ENCODE measurements at places on chromosomes 7 and 10.

DNA sequence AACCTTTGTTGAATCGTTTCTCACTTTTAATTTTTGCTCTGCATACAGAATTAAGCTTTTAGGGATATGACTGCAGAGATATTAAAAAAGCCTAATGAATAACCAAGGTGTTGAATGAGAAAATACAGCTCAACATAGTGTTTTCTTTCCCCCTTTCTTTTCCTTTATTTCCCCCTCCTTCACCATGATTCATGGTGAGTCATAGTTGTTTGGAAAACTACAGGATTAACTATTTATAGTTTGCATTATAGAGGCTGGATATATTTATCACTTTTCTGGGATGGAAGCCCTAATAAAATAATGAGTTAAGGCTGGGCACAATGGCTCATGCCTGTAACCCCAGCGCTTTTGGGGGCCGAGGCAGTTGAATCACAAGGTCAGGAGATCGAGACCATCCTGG, 115.0 kb downstream of the DNAJB9 start:
- DNase-seq, result no peak

- DNase-seq, result no peak
Measured at GRCh38 chr7:151411551-151411950, 1.7 kb upstream of the WDR86 start.

DNA sequence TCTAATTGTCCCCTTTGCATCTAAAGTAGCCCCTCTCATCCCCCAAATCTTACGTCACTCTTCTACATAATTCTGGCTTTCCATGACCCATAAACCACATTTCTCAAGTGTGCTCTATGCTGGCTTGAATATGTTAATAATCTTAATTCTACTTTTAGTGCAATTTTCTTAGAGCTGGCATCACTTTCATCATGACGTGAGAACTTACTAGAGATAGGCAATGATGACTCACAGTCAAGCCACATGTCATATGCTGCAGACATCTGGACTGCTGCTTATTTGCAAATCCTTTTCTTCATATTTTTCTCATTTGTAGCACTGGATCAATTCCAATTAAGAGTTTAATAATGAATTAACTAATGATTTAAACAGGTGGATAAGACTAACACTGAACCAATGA, 260.7 kb upstream of the PRKCQ start:
- DNase-seq, result no peak

GRCh38 chr7:55343002-55343781, 21.9 kb upstream of the LANCL2 start:
- DNase-seq, result no peak

GRCh38 chr10:79983286-79983909, 34.5 kb upstream of the SFTPD start:
- DNase-seq, result no peak

DNA sequence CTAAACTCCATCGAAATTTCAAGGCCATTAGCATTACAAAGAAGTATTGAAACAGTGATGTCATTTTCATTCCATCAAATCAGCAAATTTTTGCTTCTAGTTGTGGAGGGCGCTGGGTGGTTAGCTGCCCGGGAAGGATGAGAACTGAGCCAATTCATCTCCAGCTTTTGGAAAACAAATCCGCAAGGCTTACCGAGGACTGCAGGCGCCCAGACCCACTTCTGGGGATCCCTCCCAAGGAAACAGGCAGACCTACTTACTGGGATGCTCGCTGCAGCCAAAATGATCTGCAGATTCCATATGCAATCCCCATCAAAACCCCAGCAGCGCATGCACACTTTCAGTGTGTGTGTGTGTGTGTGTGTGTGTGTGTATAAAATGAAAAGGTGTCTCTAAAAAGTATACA, 19.2 kb downstream of the TNRC18 start:
- no peak for DNase-seq

- no peak for DNase-seq
Measured at GRCh38 chr7:138514044-138514443, 54.0 kb downstream of the TRIM24 start.

GRCh38 chr10:91307489-91307888, 87.0 kb downstream of the PCGF5 start:
- DNase-seq, result no peak

DNA sequence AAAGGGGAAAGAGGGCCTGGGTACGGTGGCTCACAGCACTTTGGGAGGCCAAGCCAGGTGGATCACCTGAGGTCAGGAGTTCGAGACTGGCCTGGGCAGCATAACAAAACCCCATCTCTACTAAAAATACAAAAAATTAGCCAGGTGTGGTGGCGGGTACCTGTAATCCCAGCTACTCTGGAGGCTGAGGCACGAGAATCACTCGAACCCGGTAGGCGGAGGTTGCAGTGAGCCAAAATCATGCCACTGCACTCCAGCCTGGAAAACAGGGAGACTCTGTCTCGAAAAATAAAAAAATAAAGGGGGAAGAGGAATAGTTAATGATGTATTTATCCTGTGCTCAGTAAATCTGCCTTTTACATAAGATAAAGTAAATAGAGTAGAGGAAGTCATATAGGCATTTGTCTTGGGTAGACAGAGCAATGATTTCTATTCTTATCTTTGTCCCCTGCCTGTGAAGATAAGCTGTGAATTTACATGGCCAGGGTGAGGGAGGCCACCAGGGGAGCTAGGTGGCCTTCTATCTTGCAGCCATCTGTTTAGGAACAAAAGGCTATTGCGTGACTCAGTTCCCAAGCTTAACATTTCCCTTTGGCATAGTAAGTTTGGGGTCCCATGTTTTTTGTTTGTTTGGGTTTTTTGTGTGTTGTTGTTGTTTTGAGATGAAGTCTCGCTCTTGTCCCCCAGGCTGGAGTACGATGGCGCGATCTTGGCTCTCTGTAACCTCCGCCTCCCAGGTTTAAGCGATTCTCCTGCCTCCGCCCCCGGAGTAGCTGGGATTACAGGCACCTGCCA, 73.2 kb upstream of the GTF2I start:
- DNase-seq, result peak; percentile 36

DNA sequence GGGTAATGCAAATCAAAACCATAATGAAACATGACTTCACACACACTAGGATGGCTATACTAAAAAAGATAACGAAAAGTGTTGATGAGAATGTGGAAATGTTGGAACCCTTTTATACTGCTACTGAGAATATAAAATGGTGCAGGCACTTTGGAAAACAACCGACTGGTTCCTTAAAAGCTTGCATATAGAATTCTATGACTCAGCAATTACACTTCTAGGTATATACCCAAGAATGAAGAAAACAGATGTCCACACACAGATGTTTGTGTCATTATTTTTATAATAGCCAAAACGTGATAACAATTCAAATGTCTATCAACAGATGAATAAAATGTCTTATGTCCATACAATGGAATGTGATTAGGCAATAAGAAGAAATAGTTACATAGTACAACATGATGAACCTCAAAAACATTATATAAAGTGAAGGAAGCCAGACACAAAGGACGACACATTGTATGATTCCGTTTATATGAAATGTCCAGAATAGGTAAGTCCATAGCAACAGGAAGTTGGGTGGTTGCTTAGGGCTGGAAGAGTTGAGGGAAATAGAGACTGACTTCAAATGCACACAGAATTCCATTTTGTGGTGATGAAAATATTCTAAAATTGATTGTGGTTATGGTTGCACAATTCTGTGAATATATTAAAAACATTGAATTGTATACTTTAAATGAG, 148.3 kb upstream of the PHYHIPL start:
- no peak for DNase-seq

GRCh38 chr10:69844698-69845097, 43.0 kb downstream of the COL13A1 start:
- peak; percentile 42 for DNase-seq

DNA sequence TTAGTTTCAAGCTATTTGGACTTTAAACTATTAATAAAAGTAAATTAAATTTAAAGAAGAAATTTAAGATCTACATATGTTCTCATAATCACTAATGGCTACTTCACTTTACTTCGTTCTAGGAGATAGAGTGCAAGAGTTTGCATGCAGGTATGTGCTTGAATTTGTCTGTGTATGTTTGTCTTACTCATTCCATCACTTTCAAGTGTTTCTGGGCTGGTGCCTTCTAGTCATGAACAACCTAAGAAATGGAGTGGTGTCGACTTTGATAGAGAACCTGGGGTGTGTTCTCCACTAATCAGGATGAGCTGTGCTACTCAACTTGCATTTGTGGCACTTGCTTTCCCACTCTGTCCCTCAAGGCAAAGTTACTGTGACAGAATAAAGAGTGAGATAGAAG, 169.9 kb downstream of the KCND2 start:
- no peak for DNase-seq

DNA sequence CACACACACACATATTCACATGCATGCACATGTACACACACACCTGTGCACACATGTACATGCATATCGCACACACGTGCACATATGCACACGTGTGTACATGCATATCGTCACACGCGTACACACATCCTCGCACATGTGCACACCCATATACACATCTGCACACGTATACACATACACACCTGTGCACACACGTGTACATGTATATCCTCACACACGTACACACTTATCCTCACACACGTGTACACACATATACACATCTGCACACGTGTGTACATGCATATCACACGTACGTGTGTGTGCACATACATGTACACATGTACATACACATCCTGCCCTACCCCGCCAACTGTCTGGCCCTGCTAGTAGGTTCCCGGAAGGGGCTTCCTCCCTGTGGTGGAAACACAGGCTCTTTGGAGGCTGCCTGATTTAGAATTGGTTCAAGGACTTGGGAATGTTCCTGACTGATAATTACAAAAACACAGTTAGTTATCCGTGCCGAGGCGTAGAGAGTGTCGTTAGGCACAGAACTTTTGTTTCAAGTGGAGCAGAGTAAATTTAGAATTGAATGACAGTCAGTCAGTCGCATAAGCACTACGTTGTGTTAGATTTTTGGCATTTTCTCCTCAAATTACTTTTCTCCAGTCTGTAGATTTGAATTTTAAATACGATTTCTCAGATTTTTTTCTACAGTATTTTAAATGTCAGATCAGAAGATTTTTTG, 18.5 kb upstream of the PRKAR1B start:
- no peak for DNase-seq

DNA sequence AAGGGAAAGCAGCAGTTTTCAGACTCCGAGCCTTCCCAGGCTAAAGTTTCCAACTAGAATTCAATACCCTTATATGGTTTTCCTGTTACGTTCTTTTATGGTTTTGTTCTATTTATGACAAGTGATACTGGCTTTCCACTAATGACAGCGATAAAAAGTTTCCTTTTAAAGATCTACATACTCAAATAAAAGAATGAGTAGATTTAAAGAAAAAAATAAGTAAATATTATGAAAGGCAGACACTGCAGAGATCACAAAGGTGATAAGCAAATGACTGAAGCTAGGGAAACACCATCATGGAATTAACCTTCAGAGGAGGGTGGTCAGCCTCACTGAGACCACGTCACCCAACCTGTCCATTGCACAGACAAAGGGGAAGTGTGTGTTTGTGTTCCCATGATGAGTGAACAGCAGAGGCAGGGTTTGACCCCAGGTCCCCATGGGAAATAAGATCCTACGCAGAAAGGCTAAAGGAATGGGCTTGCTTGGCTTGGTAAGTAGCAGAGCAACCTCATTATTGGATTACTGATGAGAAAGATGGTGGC, 4.0 kb downstream of the VSIR start:
- DNase-seq, result no peak

- no peak for DNase-seq
Measured at GRCh38 chr7:101804967-101805366, 12.5 kb upstream of the CUX1 start.

DNA sequence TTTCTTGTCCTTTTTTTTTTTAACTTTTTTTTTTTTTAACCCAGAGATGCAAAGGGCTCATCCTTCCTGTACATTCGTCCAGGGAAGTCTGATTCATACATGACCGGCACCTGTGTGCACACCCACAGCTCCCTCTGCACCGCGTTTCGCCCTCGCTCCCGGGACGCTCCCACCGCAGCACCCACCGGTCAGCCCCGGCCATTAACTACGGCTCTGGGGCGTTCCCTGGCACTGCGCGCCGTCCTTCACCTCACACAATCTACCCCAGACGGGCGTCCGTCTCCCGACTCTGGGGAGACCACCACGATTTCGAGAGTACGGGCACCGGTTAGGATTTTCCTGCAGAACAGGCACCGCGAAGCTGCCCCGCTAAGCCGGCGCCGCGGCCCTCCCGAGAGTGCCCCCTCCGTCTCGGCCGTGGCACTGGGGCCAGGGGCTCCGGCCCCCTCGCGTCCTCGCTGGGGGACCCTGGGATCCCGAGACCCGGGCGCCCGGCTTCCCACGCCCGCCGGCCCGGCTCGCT, 452 bp downstream of the ATE1 start:
- DNase-seq, result peak; percentile 62

DNA sequence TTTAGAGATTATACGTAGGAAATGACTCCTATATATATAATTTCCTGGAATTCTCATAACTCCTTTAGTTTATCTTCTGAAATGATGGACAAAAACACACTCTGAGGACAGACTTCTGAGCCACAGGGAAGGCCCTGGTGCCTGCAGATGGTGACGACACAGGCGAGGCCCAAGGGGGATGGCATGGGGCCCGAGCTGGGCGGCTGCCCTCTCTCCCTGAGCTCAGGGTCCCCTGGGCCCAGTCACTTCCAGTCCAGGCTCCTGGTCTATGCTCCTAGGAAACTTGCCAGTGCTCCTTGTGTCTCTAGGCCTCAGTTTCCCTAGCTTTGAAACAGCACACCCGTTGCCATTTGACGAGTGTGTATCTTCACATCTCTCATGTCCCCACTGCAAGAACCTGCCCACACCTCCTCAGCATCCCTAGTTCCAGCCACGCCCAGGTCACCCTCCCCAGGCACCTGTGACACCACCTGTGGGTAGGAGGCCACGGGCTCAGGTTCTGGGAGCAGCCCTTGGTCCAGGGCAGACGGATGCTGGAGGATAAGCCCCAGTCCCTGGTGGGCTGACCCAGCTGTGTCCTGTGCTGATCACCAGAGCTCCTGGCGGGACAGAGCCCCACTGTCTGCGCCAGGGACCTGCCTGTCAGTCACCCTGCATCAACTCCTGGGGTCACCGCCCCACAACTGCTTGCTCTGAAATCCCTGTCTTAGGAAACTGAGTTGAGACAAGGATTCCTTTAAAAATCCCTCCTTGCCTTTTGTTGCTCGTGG, 23.4 kb upstream of the SHH start:
- DNase-seq, result no peak

GRCh38 chr7:28686418-28686800, 271.7 kb downstream of the TRIL start:
- no peak for DNase-seq

DNA sequence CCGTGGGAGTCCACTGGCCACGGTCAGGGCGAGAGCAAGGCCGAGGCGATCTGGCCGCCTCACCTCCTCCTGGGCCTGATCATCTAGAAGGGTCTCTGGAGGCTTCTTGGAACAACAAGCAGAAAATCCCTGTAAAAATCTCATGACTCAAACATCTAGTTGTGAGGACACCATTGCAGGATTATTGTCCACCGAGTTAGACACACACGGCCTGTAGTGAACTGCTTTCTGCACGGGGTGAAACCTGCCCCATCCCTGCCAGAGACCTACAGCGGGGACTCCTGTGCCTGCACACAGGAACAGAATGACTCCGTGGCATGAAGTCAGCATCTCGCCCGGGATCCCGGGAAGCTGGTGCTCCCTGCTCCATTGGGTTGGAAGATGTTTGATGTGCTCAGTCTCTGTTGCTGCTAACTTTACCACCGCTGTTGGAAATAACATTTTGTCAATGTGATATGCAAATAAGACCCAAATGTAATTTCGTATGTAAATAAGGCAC, 267.0 kb upstream of the TCERG1L start:
- DNase-seq, result no peak

All from NCI-H82 (cell line).